ENCODE measurements at places on chromosomes 4 and X.

DNA sequence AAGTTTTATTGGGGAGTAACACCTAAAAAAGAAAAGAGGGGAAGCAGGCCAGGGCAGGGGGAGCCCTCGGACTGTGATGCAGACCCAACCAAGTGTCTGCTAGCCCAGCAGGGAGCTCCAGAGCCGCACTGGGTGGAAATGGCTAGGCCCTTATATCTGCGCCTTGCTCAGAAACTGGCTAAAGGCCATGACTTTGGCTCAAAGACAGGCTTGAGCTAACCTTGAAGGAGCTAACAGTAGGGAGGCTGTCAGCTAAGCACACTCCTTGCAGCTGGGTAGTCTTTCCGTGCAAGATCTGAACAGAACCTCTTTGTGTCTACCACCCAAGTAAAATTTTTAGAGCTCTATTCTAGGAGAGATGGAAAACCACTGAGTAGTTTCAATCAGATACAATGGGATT, 43.0 kb downstream of the SEPSECS start:
- no peak for DNase-seq

DNA sequence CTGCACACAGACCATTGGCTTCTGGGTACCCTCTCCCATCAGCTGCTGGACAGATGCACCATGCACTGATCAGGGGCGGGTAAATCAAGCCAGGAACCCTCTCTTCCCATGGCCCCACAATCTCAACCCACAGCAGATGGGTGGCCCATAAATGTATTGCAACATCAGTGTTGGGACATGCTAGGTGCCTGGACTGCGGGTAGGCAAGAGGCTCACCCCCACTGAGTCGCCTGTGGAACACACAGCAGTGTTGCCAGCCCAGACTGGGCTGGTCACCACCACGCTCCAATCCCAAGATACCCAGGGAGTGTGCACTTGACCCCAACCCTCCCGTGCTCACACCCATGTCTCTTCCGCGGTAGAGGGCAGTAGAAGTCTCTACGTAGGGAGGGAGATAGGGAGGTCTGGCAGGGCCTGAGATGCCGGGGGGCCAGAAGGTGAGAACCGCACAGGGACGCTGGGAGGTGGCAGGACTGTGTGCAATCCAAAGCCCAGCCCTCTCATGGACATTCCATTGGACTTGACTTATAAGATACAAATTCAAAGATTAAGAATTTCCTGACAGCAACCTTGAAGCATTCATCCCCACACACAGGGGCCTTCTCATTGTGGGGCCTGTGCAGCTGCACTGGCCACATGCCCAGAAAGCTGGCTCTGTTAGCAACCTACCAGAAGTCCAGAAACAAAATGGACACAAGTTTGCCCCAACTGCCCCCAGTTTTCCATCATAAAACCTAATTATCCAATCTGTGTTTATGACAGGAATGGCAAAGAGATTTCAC, 183.7 kb downstream of the NSUN7 start:
- no peak for DNase-seq

DNA sequence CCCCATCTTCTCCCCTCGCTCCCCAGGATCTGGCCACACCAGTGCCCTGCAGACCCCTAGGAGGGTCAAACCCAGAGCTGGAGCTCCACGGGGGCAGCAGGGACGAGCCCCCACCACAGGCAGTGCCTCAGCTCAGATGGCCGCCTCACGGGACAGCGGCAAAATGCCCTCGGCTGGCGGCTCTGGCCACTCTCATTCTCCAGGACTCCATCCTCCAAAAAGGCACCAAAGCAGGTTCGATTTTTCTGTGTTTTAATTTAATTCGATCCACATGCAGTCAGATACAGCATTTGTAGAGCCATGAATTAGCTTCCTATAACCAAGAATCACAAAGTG, 8.3 kb downstream of the FAM53A start:
- no peak for DNase-seq

GRCh38 chr4:25875281-25875745, 12.5 kb upstream of the SEL1L3 start:
- no peak for DNase-seq

GRCh38 chr4:74018116-74018515, 19.6 kb upstream of the CXCL5 start:
- DNase-seq = no peak

DNA sequence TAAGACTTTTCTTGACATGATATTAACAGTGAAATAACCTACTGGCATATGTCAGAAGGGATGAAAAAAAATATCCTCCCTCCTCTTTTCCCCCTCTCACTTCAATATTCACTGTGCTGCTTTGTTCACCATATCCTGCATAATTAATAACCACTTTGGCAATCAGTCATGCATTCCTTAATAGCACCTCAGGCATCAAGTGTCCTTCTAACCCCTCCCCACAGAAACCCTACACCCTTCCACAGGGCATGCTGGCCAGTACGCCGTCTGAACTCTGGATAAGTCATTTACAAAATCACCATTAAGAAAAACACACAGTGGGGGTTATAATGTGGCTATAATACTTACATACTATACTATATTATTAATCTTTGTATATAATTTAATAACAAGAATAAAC, 165.9 kb downstream of the PDGFC start:
- peak; percentile 4 for DNase-seq

GRCh38 chrX:99603091-99603814, 806.8 kb downstream of the PCDH19 start:
- DNase-seq = peak; percentile 2

DNA sequence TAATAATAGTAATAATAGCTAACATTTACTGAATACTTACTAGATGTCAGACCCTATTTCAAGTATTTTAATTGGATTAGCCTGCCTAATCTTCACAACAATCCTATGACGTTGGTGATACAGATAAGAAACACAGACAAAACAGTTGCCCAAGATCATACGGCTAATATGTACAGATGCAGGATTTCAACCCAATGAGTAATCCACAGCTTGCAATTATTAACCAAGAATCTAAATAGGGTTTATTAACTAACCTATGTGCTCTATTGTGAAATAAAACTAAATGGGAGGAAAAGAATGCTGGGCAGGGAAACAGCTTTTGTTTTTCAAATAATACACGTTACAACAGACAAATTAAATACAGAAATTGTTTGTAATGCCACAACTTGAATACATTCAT, 23.4 kb downstream of the FBXO8 start:
- peak; percentile 15 for DNase-seq

DNA sequence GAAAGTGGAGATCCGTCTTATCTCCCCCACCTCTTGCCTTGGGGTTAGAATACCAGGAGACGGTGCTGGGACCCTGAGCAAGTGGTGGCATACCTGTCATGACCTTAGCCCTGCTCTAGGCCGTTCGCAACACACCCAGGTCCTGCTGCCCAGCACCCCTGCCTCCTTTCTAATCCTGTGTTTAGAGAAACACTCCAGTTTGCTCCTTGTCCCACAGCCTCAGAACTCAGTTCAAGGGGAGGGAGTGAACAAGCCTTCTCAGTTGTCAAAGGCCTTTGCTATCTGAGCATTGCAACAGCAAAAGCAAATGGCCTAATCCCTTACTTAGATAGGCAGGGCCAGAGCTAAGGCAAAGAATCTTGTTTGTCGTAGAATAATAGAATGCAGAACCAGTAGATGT, 67.9 kb downstream of the CHRNA9 start:
- peak; percentile 70 for DNase-seq

- DNase-seq = no peak
Observed at GRCh38 chr4:87574996-87575395, 33.3 kb upstream of the DSPP start.

DNA sequence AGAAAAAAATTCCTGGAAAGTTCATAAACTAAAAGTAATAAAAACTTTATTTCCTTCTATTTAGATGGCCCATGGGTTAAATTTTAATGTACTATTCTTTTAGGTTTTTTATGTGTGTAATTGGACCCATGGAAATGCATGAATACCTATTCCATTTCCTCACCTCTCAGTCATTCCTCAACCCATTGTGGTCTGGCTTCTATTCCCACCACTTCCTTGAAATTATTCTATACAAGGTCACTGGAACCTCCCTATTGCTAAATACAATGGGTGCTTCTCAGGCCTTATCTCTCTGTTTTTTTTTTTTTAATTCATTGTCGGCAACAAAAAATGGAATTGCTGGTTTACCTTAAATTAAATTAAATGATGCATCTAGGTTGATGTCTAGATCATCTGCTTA, 17.2 kb downstream of the SLC39A8 start:
- DNase-seq = peak; percentile 59

GRCh38 chr4:77172336-77172735, 15.3 kb downstream of the CCNG2 start:
- DNase-seq = no peak

GRCh38 chr4:82868572-82868971, 22.4 kb downstream of the SEC31A start:
- no peak for DNase-seq

DNA sequence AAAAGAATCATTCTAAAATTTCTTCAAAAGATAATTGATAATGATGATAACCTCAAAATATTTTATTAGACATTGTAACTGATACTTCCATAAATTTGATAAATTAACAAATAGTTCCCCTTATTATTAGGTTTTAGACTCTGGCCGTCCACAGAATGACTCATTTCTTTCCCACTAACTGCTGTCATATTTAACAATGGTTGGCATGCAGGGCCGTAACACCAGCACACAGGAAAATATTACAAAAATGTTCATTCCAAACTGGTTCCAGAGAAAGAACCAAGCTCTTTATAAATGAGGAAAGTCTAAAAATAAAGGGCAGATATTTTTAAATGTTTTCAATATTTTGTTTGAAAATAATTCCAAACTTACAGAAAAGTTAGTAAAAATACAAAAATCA, 28.2 kb downstream of the WDFY3 start:
- no peak for DNase-seq

DNA sequence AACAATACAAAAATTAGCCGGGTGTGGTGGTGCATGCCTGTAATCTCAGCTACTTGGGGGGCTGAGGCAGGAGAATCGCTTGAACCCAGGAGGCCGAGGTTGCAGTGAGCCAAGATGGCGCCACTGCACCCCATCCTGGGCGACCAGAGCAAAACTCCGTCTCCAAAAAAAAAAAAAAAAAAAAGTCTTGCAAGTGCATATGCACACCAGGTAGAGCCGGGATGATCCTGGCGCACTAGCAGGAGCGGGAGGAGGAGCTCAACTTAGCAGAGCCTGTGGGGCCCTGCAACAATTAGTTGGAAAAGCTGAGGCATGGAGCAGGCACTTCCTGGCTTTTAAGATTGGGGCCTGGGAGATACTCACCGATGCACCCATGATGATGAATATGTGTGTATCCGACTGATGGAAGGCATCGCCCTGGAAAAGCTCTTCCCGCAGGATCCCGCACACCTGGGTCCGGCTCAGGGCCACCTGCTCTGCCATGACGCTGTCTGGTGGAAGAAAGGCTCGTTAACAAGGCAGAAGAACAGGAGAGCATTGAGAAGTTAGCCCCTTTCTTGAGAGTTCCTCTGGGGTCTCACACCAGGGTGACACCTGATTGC, 872 bp downstream of the G6PD start:
- DNase-seq = no peak

DNA sequence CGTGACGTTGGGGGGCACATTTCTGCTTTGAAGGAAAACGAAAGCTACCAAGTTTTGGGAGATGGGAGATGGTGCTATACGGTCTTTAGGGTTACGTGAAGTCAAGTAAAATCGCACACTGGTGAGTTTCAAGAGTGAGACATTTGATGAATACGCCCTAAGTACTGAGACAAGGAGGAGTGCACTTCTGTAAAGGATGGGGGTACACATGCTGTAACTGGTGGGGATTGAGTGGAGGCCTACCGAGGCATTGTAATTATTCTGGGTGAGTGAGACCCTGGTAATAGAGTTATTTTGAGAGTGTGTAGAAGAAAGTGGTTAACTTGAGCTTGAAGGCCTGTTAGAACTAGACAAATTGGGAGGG, 536 bp downstream of the SH3BGRL start:
- peak; percentile 22 for DNase-seq

DNA sequence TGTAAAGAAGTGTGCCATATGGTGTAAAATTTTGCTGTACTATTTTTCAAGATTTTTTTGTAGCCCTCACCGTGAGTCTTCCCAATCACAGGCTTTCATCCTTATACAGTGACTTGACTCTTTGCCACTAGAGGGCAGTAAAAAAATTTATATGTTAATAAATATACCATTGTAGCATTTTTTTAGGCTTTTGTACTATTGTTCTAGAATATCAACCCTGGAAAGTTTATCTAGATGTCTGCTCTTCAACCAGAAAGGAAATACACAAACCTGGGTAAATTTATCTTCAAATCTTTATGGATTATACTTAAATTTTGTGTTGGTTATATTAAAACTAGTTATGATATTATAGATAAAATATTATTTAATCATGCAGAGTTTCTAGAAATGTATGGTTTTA, 235.3 kb downstream of the TENM3 start:
- peak; percentile 47 for DNase-seq

GRCh38 chr4:3248811-3249661, at the start of gene MSANTD1:
TSS of gene MSANTD1 (plus strand) at chr4:3249159. CDS start at chr4:3249223, 64 bp downstream.
- peak; percentile 65 for DNase-seq

- DNase-seq = peak; percentile 3
Observed at GRCh38 chr4:71472946-71473345, 134.1 kb downstream of the SLC4A4 start.

- peak; percentile 91 for DNase-seq
Observed at GRCh38 chrX:108312957-108313356, 125.3 kb downstream of the COL4A6 start.

GRCh38 chr4:144647095-144647561, 1.2 kb downstream of the HHIP start:
- peak; percentile 48 for DNase-seq

DNA sequence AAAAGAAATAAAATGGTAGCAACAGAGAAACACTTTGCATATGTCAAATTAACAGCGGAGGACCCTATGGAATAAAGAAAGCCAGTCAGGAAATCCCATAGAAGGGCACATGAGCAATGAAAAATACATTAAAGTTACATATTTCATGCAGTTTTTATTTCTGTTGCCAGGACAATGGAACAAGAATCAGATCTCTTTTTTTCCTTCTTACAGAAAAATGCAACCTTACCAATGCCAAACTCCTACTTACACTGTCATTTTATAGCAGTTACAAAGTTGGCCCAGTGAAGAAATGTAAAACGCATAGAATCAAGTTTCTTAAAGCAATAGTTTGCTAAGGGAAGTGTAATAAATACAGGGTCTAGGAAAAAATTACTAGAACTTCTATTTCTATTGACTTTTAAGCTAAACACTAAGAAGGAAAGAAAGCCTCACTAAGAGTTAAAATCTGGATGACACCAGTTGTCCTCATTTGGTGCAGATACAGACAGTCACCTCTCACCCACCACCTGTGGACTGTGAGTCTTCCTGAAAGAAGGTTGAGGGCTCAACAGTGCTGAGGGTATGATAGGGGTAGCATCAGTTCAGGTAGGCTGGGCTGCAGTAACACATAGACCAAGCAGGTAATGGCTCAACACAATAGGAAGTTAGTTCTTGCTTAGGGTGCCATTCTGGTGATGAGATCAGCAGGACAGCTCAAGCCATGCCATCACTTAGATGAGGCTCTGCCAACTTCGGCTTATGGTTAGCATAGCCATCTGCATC, 224.6 kb downstream of the ANAPC10 start:
- no peak for DNase-seq
